ENCODE measurements at places on chromosomes 16 and 17.
A peak's percentile ranks its signal among the peaks of the same experiment; 100 is the strongest.

GRCh38 chr17:81110488-81111040 is 54.7 kb upstream of the PVALEF start:
- ATAC-seq = no peak

- no peak for ATAC-seq
Observed at GRCh38 chr17:14372905-14373613, 72.2 kb downstream of the HS3ST3B1 start.

- ATAC-seq = no peak
Observed at GRCh38 chr17:38747463-38748148, 530 bp downstream of the PCGF2 start.

DNA sequence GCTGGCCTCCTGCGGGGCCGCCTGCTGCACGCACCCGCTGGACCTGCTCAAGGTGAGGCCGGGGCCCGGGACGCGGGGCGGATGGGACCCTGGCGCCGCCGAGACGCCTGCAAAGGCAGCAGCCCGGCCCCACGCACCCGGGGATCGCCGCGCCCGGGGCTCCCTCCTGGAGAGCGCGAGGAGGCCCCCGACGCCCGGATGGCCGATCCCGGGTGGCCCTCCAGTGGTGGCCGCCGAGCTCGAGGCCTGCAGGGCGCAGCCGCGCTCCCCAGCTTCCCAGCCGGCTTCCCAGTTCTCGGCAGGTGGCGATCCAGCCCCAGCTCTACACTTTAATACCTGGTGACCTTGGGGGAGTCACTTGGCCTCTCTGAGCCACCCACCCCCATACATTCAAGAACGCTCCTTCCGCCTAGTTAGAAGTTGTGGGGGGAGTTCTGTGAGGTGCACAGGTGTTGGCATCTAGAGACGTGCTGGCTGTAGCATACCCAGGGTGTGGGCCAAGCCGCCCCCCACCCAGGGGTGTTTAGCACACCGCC is 452 bp downstream of the SLC25A10 start:
- peak; percentile 26 for ATAC-seq

GRCh38 chr16:27977966-27978365 is 85.5 kb downstream of the GSG1L start:
- no peak for ATAC-seq

GRCh38 chr17:62923258-62924150 is 42.5 kb upstream of the TANC2 start:
- ATAC-seq = no peak

GRCh38 chr17:32470405-32471167 is 16.2 kb upstream of the CDK5R1 start:
- no peak for ATAC-seq

DNA sequence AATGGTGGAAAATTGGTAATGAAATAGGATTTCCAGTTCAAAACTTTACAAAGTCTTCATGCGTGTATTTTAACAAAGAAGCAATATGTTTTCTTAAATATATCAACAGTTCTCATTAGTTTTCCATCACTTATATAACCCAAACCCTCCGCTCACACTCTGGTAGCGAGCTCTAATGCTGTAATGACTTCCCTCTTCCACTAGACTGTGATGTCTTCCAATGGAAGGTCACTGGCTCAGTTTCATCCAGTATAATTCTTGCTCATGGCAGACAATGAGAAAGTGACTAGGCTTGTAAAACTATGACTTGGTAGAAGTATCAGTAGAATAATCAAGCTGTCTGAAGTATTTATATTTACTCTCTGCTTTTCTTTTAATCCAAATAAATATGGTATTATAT is 32.8 kb downstream of the NETO2 start:
- ATAC-seq = no peak

DNA sequence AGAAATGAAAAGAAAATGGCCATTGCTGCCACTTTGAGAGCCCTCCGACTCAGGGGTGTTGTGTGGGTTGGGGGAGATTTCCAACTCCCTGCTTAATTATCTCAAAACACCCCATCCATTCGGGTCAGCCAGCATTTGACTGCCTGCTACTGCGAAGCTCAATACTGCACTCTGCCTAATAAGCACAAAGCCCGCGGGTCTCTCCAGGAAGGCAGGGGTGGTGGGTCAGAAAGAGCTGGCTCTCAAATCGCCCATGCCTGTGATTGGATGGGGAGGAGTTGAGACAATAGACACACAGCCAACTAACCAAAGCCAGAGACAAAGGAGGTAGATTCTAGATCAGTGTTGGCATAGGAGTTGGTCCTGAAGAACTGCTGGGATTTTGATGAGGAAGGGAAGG is 2.3 kb upstream of the XAF1 start:
- ATAC-seq = no peak

GRCh38 chr16:10205688-10206087 is 23.5 kb upstream of the GRIN2A start:
- ATAC-seq = peak; percentile 66

DNA sequence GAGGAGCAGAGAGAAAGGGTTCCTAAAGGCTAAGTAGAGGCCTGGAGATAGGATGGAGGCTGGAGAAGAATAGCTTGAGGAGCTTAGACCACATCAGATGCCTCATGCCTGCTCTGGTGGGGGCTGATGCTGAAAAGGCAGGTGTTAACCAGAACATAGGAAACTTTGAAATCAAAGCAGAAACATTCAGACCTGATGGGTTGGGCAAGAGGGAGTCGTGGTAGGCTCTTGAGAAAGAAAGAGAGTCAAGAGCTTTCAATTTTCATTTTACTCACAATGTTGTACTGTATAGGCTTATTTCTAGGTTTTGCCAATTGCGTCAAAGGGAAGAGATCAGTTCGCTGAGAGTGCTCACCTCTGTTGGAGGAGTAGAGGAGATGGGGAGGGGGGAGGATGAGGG is 406.6 kb upstream of the SALL1 start:
- ATAC-seq = no peak

GRCh38 chr16:8694795-8695728 is 20.6 kb downstream of the ABAT start:
- ATAC-seq = no peak

- ATAC-seq = no peak
Observed at GRCh38 chr16:4332083-4332482, 16.2 kb downstream of the GLIS2 start.

GRCh38 chr17:82374626-82375331 is 3.2 kb downstream of the UTS2R start:
- ATAC-seq = no peak

- ATAC-seq = no peak
Observed at GRCh38 chr17:32746280-32746679, 130.6 kb downstream of the MYO1D start.

DNA sequence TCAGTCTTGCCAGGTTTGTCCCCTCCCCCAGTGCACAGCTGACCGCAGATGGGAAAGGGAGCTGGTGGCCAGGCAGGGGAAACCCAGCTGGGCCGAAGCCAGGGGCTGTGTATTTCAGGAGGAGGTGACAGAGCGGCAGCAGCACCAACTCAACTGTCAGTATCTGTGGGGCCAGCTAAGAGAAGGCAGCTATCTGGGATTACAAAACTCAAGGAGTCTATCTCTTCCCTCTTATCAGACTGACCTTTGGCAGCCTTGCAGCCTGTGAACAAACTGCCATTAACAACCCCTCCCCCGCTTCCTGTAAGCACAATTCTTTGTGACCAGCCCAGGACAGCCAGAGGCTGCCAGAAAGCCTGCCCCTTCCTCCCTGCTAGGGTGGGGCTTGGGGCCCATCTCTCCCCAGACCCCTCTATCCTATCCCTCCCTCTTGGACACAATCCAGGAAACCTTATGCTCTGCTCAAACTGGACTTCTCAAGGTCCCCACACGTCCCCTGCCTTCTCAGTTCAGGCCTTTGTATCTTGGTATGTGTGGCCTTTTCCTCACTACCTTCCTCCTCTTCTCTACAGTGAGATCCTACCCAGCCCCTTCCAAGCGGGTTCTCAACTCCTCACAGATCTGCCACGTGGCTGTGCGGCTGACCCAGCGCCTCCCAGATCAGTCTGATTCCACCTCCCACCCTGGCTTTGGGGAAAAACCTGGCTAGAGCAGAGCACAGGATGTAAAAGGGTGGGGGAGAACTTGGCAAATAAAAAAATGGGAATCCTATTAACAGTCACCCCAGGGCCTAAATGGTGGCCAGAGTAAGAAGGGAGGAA is 10.5 kb downstream of the ST3GAL2 start:
- ATAC-seq = peak; percentile 93

DNA sequence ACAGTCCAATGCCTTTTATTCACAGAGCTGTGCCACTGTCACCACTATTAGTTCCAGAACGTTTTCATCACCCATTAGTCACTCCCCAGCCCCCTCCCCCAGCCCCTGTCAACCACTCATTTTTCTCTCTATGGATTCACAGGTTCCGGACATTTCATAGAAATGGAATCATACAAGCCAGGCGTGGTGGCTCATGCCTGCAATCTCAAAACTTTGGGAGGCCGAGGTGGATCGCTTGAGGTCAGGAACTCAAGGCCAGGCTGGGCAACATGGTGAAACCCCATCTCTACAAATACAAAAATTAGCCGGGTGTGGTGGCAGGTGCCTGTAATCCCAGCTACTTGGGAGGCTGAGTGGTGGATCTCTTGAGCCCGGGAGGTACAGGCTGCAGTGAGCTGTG is 759 bp upstream of the PAM16 start:
- no peak for ATAC-seq

GRCh38 chr16:66859397-66860068 is 15.3 kb downstream of the CA7 start:
- ATAC-seq = no peak

- ATAC-seq = no peak
Observed at GRCh38 chr16:56369202-56369601, 56.1 kb downstream of the AMFR start.

DNA sequence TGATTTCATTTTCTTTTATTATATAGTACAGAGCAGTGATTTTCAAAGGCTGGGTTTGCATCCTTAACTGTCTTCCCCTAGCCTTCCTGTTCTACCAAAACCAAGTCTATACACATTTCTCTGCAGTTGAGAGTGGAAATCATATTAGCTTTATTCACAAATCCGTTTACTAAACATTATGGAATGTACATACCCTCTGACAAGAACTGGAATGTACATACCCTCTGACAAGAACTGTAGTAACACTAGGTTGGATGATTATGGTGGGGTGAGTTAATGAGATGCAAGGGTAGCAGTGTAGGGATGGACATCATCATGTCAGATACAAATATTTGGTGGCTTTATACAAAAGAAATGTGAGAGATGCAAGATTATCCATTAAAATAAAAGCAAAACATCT is 154.8 kb downstream of the CYB561 start:
- ATAC-seq = no peak

- ATAC-seq = no peak
Observed at GRCh38 chr16:65559846-65560245, 438.0 kb upstream of the CDH11 start.

DNA sequence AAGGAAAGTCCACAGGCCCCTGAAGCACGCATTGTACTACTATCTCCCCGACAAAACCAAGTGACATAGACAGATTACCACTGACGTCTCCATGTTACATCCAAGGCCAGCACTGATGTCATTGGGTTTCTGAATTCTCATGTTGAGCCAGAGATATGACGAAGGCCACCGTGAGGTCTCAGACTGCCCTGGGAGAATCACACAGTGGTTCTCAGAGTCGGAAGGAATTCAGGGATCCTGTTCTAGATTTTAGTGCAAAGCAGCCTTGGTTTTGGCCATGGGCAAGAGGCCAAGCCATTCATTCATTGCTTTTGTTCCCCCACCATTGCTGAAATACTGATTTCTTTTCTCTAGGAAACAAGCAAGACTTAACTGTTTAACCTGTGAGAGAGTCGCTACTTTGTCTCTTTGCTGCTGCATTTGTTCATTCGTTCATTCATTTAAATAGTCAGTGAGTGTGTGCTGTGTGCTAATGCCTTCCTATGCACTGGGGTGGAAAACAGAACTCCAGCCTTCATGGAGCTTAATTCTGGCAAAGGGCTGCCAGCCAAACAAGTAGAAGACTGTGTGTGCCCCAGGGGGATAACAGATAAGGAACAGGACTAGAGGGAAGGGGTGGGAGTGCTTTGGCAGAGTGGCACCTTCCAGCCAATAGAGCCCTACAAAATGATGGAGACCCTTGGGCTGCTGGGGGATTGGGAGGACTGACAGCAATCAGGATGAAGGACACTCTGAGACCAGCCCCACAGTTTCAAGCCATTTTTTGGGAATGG is 222.3 kb downstream of the MSI2 start:
- ATAC-seq = no peak

- no peak for ATAC-seq
Observed at GRCh38 chr17:41976142-41976768, 9.7 kb downstream of the CNP start.

- ATAC-seq = no peak
Observed at GRCh38 chr17:80024206-80024972, 11.3 kb downstream of the TBC1D16 start.

DNA sequence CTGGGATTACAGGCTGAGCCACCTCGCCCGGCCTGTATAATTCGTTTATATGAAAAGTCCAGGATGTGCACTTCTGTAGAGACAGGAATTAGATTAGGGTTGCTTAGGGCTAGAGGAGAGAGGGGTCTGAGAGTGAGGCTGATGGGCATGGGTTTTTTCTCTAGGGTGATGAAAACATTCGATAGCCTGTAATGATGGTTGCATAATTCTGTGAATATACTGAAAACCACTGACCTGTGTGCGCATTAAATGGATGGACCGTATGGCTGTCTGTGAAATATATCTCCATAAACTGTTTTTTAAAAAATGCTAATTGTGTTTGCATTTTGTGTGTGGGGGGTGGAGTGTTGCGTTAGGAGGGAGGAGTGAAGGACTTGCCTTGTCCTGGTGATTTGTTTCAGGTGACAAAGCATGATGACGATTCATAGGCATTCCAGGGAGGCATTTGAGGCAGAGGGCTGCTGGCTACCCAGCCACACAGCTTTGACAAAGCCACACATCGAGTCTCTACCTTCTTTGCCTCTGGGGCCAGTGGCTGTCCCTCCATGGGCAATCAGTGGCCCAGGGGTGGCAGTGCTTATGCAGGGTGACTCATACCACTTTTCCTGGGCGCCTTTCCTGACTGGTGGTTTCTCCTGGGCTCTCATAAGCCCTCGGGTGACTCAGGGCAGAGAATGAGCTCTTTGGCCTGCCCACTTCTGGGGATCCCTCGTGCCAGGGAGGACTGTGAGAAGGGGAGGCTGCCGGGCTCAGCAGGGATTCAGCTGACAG is 148.5 kb upstream of the WSCD1 start:
- no peak for ATAC-seq

DNA sequence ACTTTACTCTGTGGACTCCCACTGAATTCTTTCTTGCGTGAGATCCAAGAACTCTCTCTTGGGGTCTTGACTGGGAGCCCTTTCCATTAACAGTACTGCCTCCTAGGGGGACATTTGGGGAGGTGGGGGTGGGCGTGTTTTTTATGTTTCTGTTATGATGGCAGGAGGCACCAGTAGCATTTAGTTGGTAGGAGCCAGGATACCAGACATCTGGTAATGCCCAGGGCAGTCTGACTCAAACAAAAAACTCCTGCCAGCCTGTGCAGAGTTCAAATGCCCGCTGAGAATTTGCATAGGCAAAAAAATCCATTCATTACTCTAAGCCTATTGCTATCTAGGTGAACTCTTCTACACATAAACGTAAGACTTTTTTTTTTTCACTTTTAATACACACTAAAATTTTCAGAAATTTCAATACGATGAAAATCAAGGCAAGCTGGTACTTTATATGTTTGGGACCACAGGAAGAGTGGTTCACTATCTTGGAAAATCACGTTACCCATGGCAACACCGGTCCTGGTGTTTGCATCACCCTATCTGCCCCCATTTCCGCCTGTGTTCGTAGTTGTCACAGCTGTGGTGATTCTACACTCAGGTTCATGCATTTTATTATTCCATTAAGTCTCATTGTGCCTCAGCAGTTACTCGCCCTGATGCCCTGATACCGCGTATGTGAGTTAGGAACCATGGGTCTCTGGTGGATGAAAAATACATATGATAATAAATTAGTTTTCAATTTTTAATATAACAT is 121.1 kb upstream of the XYLT1 start:
- ATAC-seq = peak; percentile 49
